Caco-2 (cell line): ENCODE measurements at places on chromosomes 6 and 20.
A peak's percentile ranks its signal among the peaks of the same experiment; 100 is the strongest.

- peaks cover 1% of the 10 kb centered on the region; the same call in 1 of the 2 replicates for H3K27me3 ChIP-seq
- H3K4me3 ChIP-seq, result no peak overlapping the region
- no peak for DNase-seq
- no peaks in the 10 kb centered on the region for H3K36me3 ChIP-seq
- H3K27ac ChIP-seq, result no peak overlapping the region
These were observed 45.1 kb downstream of the MAFB start for GRCh38 chr20:40643891-40644290.

DNA sequence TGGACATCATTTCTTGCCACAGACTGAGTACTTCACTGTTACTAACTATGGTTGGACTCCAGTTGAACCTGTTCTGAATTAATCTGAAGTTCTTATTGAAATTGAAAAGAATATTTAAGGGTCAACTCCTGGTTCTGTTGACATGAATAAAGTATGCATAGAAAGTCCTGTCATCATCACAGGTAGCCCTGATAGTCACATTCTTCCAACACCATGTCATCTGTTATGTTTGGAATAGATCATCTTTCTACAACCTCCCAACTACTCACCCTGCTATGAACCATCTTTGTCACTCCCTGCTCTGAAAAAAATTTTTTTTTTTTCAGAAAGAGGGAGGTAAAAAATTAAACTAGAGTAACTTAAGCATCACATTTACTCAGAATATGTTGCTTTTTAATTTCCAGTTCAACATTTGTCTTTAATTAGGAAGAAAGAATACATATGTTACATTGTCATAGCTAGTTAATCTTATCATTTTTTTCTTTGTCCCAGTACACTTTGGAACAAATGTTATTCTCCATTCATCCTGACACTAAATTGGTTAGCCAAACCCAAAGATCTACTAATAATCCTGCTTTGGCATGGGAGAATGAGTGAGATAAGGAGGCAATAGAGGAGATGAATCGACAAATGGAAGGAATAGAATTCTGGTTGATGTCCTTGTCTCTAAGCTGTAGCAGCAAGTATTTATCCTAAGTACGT is 775.1 kb upstream of the NRSN1 start:
- no peak overlapping the region for H3K4me3 ChIP-seq
- H3K27ac ChIP-seq, result no peak overlapping the region
- no peaks in the 10 kb centered on the region for H3K36me3 ChIP-seq
- no peaks in the 10 kb centered on the region for H3K27me3 ChIP-seq

GRCh38 chr6:151722342-151722741 is 85.1 kb upstream of the ESR1 start:
- H3K4me1 ChIP-seq, result no peaks in the 10 kb centered on the region
- no peak overlapping the region for H3K27ac ChIP-seq
- H3K4me3 ChIP-seq, result no peak overlapping the region

DNA sequence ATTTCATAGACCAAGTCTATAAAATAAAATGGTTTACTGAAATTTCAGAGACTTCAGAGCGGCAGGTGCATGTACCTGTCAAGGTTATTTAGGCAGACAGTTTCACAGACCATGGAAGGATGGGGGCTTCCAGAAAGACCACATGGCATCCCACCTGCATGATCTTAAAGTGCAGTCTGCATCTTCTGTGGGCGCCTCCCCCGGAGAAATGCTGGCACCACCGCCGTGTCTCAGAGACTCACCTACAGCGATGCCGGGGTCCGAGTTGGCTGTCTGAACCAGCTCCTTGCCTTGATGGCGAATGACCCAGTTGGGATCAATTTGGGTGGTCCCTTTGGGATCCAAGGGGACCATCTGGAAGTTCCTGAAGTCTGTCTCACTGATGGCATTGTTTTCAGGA is 30.6 kb downstream of the THBS2 start:
- no peaks in the 10 kb centered on the region for H3K4me1 ChIP-seq
- no peak for DNase-seq
- H3K27ac ChIP-seq, result no peak overlapping the region
- no peaks in the 10 kb centered on the region for H3K27me3 ChIP-seq

DNA sequence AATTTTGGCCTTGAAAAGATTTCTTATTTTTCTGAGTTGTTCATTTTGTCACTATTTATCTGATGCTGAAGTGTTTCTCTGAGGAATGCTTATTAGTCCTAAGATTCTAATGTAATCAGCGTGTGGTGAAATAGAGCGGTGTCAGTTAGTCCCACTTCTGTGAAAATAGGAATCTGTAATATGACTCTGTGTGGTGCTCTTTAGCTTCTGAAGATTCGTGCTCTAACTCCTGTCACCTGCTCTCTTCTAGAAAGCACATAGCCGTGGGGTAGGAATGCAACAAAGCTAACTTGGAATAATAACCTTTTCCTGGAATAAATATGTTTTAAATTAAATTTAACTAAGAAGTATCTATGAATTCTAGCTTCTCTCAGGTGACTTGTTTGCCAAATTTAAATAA is 90.4 kb downstream of the BCKDHB start:
- no peak overlapping the region for H3K27ac ChIP-seq
- H3K27me3 ChIP-seq, result no peaks in the 10 kb centered on the region
- H3K4me3 ChIP-seq, result no peak overlapping the region
- no peak for DNase-seq
- H3K4me1 ChIP-seq, result no peaks in the 10 kb centered on the region

DNA sequence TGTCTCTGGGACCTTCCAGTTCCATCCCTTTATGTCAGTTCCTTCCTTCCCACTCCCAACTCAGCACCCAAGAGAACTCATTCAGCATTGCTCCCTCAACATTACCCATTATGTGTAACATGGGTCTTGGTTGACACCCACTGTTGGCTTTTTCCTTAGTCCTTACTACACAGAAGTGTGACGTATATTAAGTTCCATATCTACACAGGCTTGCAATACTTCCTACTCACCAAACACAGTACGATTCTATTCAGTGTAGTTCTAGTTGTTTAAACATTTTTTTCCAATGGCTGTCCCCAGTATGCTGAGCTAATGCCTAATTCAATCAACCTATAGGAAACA is 37.7 kb downstream of the ARHGAP18 start:
- H3K4me3 ChIP-seq, result no peak overlapping the region
- peaks cover 34% of the 10 kb centered on the region for H3K4me1 ChIP-seq
- H3K27ac ChIP-seq, result peak overlapping the region; percentile 73
- H3K36me3 ChIP-seq, result no peaks in the 10 kb centered on the region
- no peak for DNase-seq

DNA sequence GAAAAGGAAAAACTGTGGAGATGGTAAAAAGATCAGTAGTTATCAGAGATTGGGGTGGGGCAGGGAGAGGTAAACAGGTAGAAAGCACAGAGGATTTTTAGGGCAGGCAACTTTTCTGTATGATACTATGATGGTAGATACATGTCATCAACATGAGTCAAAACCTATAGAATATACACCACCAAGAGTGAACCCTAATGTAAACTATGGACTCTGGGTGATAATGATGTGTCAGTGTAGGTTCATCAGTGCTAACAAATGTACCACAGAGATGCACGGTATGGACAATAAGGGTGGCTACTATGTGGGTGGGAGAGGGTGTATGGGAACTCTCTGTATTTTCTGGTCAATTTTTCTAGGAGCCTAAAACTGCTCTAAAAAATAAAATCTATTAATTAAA is 18.5 kb downstream of the PACSIN1 start:
- H3K4me1 ChIP-seq, result no peaks in the 10 kb centered on the region
- H3K27ac ChIP-seq, result no peak overlapping the region
- H3K36me3 ChIP-seq, result no peaks in the 10 kb centered on the region
- H3K27me3 ChIP-seq, result no peaks in the 10 kb centered on the region

- H3K4me3 ChIP-seq, result no peak overlapping the region
- H3K36me3 ChIP-seq, result no peaks in the 10 kb centered on the region
- H3K27me3 ChIP-seq, result no peaks in the 10 kb centered on the region
- H3K4me1 ChIP-seq, result no peaks in the 10 kb centered on the region
- H3K27ac ChIP-seq, result no peak overlapping the region
These were observed 270.3 kb upstream of the ECI2 start for GRCh38 chr6:4405621-4406212.

DNA sequence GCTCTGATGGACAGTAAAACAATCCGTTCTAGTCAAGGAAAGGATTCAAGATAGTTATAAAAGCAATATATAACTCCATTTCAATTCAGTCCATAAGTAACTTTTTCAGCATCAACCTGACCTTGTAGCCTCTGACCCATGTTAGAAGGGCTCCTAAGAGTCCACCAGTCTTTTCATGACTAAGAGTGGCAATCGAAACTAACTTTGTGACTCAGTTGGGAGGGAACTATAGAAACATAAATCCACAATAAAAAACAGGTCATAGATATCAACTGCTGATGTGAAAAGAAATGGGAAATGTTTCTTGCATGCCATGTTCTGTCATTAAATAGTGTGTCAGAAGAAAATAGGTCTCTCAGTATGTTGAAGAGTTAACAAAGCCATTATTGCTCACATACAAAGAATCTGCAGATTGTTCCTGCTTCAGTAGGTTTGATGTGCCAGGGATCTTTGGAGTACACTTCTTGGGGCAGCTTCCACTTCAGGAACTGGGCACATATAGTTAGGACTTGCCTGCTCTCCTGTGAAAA is 16.2 kb upstream of the RBL1 start:
- H3K36me3 ChIP-seq, result no peaks in the 10 kb centered on the region
- no peaks in the 10 kb centered on the region for H3K4me1 ChIP-seq
- no peak overlapping the region for H3K27ac ChIP-seq

GRCh38 chr6:16684896-16685554 is 76.2 kb downstream of the ATXN1 start:
- no peaks in the 10 kb centered on the region for H3K27me3 ChIP-seq
- no peak overlapping the region for H3K4me3 ChIP-seq
- H3K4me1 ChIP-seq, result peaks cover 5% of the 10 kb centered on the region
- no peak for DNase-seq
- H3K27ac ChIP-seq, result no peak overlapping the region
- H3K36me3 ChIP-seq, result no peaks in the 10 kb centered on the region

DNA sequence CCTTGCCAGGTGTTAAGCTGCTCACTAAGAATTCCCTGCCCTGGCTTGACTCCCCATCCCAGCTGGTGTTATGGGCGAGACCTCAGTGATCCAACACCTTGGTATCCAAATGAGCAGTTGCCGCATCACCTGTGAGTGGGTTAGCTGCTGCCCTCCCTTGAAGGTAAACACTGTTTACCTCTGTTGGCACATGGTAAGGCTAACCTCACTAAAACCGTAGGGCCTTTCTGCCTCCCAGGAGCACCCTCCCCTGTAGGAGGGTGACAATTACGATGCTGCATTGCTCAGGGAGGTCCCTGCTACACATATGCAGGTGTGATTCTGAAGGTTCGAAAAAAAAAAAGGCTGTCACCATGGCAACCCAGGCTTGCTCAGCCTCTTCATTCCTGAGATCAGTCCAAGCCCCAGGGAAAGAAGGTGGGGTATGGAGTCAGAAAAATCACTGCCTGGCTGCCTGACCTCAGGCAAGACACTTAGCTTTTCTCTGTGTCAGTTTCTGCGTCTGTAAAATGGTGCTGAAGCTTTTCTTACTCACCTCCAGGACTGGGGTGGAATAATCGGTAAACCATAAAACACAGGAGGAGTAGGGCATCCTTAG is 19.5 kb downstream of the PNPLA1 start:
- no peak for DNase-seq
- H3K27ac ChIP-seq, result no peak overlapping the region
- peaks cover 17% of the 10 kb centered on the region for H3K4me1 ChIP-seq
- no peaks in the 10 kb centered on the region for H3K36me3 ChIP-seq
- H3K4me3 ChIP-seq, result no peak overlapping the region

GRCh38 chr6:72984981-72985665 is 240.2 kb downstream of the KHDC1L start:
- H3K27ac ChIP-seq, result no peak overlapping the region
- no peaks in the 10 kb centered on the region for H3K27me3 ChIP-seq
- no peaks in the 10 kb centered on the region for H3K4me1 ChIP-seq
- no peak overlapping the region for H3K4me3 ChIP-seq
- no peak for DNase-seq

GRCh38 chr6:11536795-11537194 is 754 bp upstream of the TMEM170B start:
- no peaks in the 10 kb centered on the region for H3K27me3 ChIP-seq
- peak overlapping the region; percentile 24 for H3K27ac ChIP-seq
- no peak for DNase-seq
- no peaks in the 10 kb centered on the region for H3K36me3 ChIP-seq

DNA sequence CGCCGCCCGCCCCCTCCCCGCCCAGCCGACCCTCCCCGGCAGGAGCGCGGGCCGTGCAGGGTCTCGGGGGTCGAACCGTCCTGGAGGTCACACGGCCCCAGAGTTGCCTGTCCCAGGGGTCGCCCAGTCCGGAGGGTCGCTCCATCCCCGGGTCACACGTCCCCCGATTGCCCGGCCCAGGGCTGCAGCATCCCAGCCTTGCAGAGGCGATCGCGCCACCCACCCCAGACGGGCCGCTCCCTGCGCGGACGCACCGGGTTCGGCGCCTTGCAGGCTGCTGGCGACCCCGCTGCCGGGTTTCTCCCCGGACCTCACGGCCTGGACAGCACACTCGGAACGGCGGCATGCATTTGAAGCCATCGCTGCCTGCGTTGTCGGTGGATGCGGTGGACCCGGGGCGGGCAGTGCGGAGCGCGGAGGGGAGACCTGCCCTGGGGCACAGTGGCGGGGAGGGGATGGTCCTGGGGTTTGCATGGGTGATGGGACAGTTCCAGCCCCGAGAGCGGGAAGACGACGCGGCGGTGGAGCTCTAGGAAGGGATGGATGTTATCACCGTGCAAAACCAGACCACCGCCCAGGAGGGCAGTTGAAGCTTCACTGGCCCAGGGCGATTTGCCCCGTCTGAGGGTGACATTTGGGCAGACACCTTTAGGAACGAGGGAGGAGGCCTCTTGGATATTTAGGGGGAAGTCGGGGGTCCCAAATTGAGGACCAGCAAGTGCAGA is 22.7 kb upstream of the FRMD1 start:
- no peaks in the 10 kb centered on the region for H3K36me3 ChIP-seq
- H3K4me1 ChIP-seq, result no peaks in the 10 kb centered on the region
- no peak overlapping the region for H3K4me3 ChIP-seq

GRCh38 chr6:6748001-6748400 is 159.5 kb downstream of the LY86 start:
- H3K27ac ChIP-seq, result no peak overlapping the region
- H3K4me1 ChIP-seq, result peaks cover 10% of the 10 kb centered on the region
- no peaks in the 10 kb centered on the region for H3K36me3 ChIP-seq
- no peaks in the 10 kb centered on the region for H3K27me3 ChIP-seq
- H3K4me3 ChIP-seq, result no peak overlapping the region

GRCh38 chr6:154865291-154865690 is 129.8 kb upstream of the TIAM2 start:
- no peaks in the 10 kb centered on the region for H3K36me3 ChIP-seq
- peaks cover 8% of the 10 kb centered on the region for H3K4me1 ChIP-seq
- H3K4me3 ChIP-seq, result no peak overlapping the region
- no peak for DNase-seq

GRCh38 chr6:161440299-161440698 is 166.4 kb upstream of the AGPAT4 start:
- no peak overlapping the region for H3K4me3 ChIP-seq
- no peak overlapping the region for H3K27ac ChIP-seq
- DNase-seq, result no peak
- no peaks in the 10 kb centered on the region for H3K36me3 ChIP-seq
- H3K4me1 ChIP-seq, result peaks cover 3% of the 10 kb centered on the region
- H3K27me3 ChIP-seq, result no peaks in the 10 kb centered on the region

- no peak for DNase-seq
- no peak overlapping the region for H3K4me3 ChIP-seq
These were observed 318.9 kb downstream of the SYNE1 start for GRCh38 chr6:152318278-152318677.
